ENCODE measurements at places on chromosomes 16 and 17.

DNA sequence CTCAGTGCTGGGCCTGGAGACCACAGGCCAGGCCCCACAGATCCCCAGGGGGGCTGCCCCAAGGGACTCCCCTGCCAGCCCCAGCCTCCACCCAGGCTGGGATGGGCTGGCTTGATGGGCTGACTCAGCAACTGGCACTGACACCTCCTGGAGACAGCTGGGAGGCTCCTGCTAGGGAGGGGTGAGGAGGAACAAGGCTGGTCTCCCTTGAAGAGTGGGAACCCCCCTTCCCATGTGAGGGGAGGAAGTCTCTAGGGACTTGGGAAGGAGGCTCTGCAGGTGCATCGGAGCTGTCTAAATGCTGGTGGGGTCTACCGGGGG, 10.4 kb downstream of the NHERF1 start:
- DNase-seq, result no peak

- DNase-seq, result no peak
Observed at GRCh38 chr16:10756574-10756973, 12.9 kb downstream of the NUBP1 start.

- no peak for DNase-seq
Observed at GRCh38 chr17:35738519-35739133, 7.2 kb downstream of the RASL10B start.

DNA sequence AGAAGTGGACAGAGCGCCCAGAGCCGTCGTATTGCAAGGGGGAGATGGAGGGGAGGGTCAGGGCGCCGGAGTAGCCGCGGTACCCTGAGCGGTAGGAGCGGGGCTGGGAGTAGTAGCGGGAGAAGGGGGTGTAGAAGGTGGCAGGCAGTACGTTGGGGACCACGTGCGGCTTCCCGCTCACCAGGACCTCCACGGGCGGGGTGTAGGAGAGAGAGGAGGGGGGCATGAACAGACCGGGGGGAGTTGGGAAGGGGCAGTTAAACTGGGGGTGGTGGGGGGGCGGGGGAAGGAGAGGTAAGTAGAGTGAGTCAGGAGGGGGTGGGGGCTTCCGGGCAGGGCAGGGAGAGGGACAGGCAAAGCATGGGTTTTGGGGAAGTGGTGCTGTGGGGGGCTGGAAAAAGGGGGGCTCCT, 16.8 kb downstream of the ST6GALNAC2 start:
- no peak for DNase-seq

DNA sequence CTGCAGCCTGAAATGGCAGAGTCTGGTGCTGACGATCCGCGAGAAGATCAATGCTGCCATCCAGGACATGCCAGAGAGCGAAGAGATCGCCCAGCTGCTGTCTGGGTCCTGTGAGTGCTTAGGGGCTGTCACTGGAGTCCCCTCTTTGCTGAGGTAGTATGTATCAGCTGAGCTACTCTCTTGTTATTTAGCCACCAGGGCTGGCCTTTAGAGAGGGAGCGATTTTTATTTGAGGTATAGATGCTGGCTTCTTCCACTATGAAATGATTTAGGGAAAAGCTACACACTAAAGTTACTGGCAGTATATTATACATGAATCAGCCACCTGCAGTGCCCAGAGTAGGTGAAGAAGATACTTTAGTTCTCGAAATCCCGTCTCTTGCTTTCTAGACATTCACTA, 2.6 kb downstream of the CDK5RAP3 start:
- DNase-seq, result no peak

DNA sequence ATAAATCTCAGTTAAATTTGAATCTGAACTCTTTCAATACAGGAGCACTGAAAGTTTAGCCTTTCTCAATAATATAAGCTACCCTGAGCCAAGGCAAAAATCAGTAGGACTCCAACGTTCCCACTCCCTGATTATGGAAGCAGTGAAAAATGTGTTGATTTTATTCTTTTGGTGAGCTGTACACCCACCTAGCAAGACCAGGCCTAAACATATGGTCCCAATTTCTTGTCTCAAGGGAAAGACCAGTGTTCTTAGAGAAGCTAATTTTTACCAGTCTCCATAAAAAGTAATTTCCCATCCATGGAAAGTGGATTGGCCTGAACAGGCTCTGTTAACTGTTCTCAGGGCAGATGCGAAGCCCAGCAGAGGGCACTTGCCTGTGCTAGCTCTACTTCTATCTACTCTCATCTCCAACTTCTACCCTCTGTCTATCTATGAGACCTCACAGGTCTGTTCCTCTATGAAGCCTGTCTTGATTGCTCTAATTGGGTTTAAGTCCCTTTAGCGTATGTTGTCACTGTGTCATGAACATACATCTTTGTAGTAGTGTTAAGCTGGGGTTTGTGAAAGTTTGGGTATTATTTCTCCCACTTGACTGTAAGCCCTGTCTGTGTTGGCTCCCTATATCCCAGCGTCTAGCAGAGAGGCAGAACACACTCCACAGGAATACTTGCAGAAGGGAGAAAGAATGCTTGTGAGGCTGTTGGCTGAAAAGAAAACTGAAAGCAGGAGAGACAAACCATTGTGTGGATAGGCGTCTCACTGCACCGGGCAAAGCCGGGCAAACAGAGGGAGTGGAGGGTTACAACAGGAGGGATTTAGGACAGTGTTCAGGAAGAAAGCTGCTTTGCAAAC, 167.1 kb upstream of the MAF start:
- peak; percentile 22 for DNase-seq

DNA sequence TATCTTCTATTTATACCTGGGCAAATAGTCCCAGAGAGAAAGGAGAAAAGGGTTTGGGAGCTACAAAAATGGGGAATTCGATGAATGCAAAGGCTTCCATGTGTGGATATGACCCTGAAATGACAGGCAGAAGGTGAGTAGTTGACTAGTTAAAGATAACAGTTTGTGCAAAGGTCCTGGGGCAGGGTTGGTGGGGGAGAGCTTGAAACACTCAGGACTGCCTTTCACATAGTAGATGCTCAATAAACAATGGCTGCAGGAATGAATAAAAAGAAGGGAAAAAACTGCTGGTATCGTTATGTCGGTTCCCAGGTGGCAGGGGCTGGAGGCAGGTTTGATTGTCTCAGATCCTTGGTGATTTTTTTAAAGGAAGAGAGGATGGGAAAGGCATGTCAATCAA, 445.5 kb downstream of the HAPSTR1 start:
- DNase-seq, result no peak

- DNase-seq, result no peak
Observed at GRCh38 chr17:31068291-31068690, 26.5 kb upstream of the NF1 start.

Measured in forelimb muscle (tissue), 1 donor.